ENCODE measurements at places on chromosomes 7 and 10.

- no peak for DNase-seq
Observed at GRCh38 chr7:17234398-17235031, 63.9 kb upstream of the AHR start.

GRCh38 chr7:47094462-47094861 lies 487.4 kb downstream of the TNS3 start:
- no peak for DNase-seq

- DNase-seq, result no peak
Observed at GRCh38 chr10:81957976-81958375, 83.0 kb downstream of the NRG3 start.

DNA sequence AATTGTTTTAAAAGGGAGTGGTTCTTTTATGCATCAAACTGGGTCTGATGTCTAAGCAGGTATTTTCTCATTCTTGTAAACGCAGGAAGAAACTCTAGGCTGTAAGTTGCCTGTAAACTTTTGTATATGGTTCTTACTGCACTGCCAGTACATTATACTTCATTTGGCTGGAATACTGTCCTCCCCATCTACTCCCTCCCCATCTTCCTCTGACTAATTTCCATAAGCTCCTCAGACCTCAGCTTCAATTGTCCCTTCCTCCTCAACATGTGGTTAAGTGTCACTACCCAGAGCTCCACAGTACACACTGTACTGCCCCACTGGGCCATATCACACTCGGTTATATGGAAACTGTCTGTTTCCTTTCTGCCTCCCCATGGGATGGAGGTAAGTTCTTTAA lies 161.4 kb upstream of the MDFIC start:
- no peak for DNase-seq

DNA sequence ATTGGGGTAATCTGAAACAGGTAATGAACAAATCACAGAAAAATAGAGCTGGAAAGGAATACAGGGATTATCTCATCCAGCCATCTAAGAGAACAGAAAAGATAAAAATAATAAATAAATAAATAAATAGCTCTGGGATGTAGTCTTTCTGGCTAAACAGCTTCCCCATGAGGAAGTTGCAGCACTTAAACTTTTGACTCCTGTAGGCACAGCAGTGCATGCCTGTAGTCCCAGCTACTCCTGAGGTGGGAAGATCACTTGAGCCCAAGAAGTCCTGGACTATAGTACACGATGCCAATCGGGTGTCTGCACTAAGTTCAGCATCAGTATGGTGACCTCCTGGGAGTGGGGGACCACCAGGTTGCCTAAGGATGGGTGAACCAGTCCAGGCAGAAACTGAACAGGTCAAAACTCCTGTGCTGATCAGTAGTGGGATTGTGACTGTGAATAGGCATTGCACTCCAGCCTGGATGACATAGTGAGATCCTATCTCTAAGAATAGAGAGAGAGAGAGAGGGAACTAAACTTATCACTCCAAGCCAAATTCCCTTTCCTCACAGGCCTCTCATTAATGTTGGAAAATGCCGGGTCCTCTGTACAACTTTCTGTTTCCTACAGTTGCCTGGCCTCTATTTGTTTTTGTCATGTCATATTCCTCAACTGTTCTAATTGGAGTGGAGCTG lies 61.7 kb upstream of the CDK13 start:
- no peak for DNase-seq

GRCh38 chr7:17679458-17679857 lies 260.8 kb downstream of the SNX13 start:
- no peak for DNase-seq

- no peak for DNase-seq
Observed at GRCh38 chr7:8356071-8356470, 77.3 kb upstream of the NXPH1 start.

- no peak for DNase-seq
Observed at GRCh38 chr10:91576096-91576545, 56.8 kb downstream of the PPP1R3C start.

GRCh38 chr10:19833170-19833824 lies 17.1 kb downstream of the PLXDC2 start:
- no peak for DNase-seq

- DNase-seq, result no peak
Observed at GRCh38 chr10:47116445-47116844, 183.6 kb upstream of the GDF10 start.

- no peak for DNase-seq
Observed at GRCh38 chr7:43647673-43648472, 65.0 kb downstream of the STK17A start.

DNA sequence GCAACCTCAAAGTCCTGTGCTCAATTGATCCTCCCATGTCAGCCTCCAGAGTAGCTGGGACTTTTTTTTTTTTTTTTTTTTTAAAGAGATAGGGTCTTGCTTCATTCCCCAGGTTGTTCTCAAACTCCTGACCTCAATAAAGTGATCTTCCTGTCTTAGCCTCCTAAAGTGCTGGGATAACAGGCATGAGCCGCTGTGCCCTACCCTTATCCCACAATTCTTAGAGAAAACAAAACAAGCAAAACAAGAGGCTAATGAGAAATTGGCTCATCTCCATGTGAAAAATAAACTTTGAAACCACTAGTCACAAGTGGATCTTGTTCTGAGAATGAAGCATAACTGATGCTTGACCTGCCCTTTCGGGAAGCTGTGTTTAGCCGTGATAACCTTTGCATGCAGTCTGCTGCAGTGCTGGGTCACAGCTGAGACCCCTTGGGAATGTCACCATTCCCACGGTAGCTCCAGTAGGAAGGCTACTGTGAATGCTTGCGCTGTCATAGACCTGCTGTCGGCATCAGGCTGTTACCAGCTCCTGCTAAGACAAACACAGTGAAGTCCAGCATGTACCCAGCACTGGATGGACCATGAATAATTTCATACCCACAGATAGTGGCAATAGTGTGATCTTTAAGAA lies 290.7 kb upstream of the KIAA1217 start:
- DNase-seq, result no peak

- no peak for DNase-seq
Observed at GRCh38 chr7:94174956-94175355, 170.8 kb upstream of the BET1 start.

- no peak for DNase-seq
Observed at GRCh38 chr7:65938336-65938895, 43.6 kb downstream of the GUSB start.

- no peak for DNase-seq
Observed at GRCh38 chr7:29843093-29843492, 36.8 kb downstream of the WIPF3 start.

DNA sequence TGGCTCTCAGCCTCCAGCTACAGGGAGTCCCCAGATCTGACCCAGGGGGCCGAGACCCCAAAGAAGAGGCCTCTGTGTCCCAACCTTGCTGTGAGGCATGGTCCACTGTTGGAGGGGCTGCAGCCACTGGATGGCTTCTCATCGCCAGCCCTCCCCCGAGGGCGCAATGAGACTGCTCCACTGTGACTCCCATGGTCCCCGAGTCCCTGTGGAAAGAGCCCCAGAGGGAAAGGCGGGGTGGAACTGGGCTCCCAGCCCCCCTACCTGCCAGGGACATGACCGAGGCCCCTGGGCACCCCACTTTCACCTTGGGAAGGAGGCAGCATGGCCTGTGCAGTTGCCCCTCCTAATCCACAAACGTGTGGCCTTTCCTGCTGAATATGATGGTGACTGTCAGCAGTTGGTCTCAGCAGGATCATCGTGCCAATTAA lies 33.5 kb upstream of the RET start:
- no peak for DNase-seq

DNA sequence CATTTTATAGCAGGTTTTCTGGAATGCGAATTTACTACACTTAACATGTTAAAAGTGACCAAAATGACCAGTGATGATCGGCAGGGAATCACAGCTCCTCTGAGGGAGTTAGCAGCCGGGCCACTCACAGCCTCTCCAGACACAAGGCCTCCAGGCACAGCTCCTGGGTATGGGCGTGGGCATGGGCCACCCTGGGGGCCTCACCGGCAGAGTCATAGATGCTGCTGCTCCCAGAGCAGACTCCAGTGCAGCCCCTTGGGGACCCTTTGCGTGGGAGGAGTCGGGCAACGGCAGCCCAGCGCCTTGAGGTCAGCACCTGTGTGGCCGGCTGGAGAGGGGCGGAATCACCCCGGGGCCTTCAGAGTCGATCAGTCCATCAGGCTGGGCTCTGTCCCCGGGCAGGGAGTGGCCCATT lies 8.6 kb downstream of the KNDC1 start:
- DNase-seq, result no peak

DNA sequence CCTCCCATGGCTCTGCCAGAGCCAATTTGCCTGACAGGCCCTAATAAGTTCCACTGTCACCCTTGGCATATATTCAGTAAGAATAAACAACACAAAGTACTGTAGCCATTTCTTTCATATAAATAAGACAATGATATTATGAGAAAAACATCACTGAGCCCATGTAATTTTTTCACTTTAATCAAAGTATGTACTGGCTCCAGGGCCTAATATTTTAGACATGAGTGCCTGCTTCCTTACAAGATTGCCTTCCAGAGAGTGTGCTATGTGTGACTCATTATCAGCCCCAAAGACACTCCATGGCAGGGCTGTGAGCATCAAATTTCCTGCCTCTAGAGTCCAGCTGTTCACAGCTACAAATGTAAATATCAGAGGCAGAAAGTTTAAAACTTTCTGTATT lies 297.6 kb downstream of the LHFPL3 start:
- DNase-seq, result no peak

GRCh38 chr10:87715552-87716347 lies 56.1 kb downstream of the PAPSS2 start:
- DNase-seq, result no peak
